Glutamatergic neuron (in vitro differentiated cells): ENCODE measurements at places on chromosomes 2 and 18.

- H3K27me3 ChIP-seq = no peaks in the 10 kb centered on the region
- H3K4me1 ChIP-seq = peaks cover 10% of the 10 kb centered on the region
- peak; percentile 66 for DNase-seq
- no peak overlapping the region for H3K27ac ChIP-seq
- H3K4me3 ChIP-seq = no peak overlapping the region
Observed at GRCh38 chr2:11829947-11830707, 83.7 kb downstream of the LPIN1 start.

- H3K27me3 ChIP-seq = no peaks in the 10 kb centered on the region
- DNase-seq = no peak
- H3K27ac ChIP-seq = no peak overlapping the region
- peaks cover 22% of the 10 kb centered on the region for H3K4me1 ChIP-seq
- no peaks in the 10 kb centered on the region for H3K36me3 ChIP-seq
Observed at GRCh38 chr2:181378491-181378890, 78.7 kb upstream of the ITGA4 start.

GRCh38 chr18:22552899-22553460 is 135.3 kb upstream of the CTAGE1 start:
- H3K4me3 ChIP-seq = no peak overlapping the region
- DNase-seq = no peak
- H3K27me3 ChIP-seq = peaks cover 4% of the 10 kb centered on the region
- H3K27ac ChIP-seq = no peak overlapping the region
- H3K36me3 ChIP-seq = no peaks in the 10 kb centered on the region

GRCh38 chr18:1627494-1627893 is 722.8 kb downstream of the ADCYAP1 start:
- H3K27ac ChIP-seq = no peak overlapping the region
- no peaks in the 10 kb centered on the region for H3K4me1 ChIP-seq
- no peak overlapping the region for H3K4me3 ChIP-seq
- no peak for DNase-seq

DNA sequence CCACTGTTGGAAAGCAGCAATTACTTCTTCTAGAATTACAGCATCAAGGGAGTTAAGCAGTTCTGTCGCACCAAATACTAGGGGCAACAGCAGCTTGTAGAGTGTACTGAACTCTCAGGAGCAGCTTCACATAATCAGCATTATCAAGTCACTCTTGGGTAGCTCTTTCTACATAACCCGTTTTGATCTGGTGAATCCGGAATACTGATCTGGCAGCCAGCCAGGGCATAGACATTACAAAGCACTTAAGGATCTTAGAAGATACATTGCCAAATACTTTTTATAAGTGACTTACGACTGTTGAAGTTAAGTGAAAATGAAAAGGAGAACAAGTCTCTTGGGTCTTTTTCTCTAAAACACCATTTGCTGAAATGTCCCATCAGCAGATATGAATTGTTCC is 73.2 kb upstream of the NETO1 start:
- H3K36me3 ChIP-seq = no peaks in the 10 kb centered on the region
- H3K4me3 ChIP-seq = no peak overlapping the region
- no peaks in the 10 kb centered on the region for H3K4me1 ChIP-seq
- H3K27ac ChIP-seq = no peak overlapping the region

GRCh38 chr2:112779598-112779997 is 4.7 kb downstream of the IL1A start:
- H3K27ac ChIP-seq = no peak overlapping the region
- no peak overlapping the region for H3K4me3 ChIP-seq
- no peaks in the 10 kb centered on the region for H3K4me1 ChIP-seq
- H3K36me3 ChIP-seq = no peaks in the 10 kb centered on the region
- peaks cover 2% of the 10 kb centered on the region for H3K27me3 ChIP-seq

GRCh38 chr2:71804281-71804751 is 343.3 kb downstream of the CYP26B1 start:
- H3K27ac ChIP-seq = no peak overlapping the region

GRCh38 chr2:209600341-209601171 is 171.1 kb upstream of the UNC80 start:
- H3K36me3 ChIP-seq = no peaks in the 10 kb centered on the region
- peak; percentile 67 for DNase-seq
- H3K4me1 ChIP-seq = peaks cover 29% of the 10 kb centered on the region
- H3K27ac ChIP-seq = peak overlapping the region; percentile 90
- no peaks in the 10 kb centered on the region for H3K27me3 ChIP-seq
- H3K4me3 ChIP-seq = peak overlapping the region; percentile 54

DNA sequence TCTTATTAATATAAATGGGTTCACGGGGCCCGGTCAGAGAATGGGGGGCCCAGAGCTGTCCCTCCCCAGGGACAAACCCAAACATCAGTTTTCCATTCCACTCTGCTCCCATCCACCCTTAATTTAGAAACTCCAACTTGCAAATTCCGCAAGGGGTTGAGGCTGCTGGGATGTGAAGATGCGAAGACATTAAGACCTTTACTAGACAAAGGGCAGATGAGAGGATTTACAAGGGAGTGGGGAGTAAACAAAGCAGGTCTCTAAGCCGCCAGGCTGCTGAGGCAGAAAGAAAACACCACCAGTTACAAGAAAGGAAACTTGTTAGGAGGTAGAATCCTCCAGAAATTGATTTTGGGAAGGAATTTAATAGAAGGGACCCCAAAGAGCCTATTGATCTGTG is 33.1 kb downstream of the MARCO start:
- peaks cover 6% of the 10 kb centered on the region for H3K27me3 ChIP-seq
- H3K27ac ChIP-seq = no peak overlapping the region
- no peaks in the 10 kb centered on the region for H3K4me1 ChIP-seq
- H3K36me3 ChIP-seq = peaks cover 4% of the 10 kb centered on the region
- no peak overlapping the region for H3K4me3 ChIP-seq
- DNase-seq = no peak

DNA sequence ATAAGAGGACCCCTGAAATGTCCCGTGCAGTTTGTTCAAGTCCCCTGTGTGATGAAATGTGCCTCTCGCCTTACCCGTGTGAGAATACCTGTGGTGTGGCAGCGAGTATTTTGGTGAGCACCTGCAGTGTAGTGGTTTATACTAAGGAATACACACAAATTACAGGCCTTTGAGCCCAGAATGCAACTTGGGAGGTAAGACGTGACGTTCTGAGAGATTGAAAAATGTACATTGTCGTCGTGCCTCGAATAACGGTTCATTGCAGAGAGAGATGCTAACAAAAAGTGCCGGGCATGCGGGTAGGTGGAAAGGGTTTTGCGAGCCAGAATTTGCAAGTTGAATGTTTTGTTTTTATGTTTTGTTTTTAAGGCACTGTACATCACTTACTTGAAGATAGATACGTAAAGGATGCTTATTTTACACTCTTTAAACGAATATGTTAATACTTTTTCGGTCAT is 867 bp downstream of the RBBP8 start:
- peak overlapping the region; percentile 69 for H3K27ac ChIP-seq
- H3K4me3 ChIP-seq = peak overlapping the region; percentile 98
- H3K4me1 ChIP-seq = peaks cover 6% of the 10 kb centered on the region
- H3K27me3 ChIP-seq = peaks cover 4% of the 10 kb centered on the region
- no peaks in the 10 kb centered on the region for H3K36me3 ChIP-seq

- H3K4me3 ChIP-seq = no peak overlapping the region
- no peaks in the 10 kb centered on the region for H3K36me3 ChIP-seq
- H3K4me1 ChIP-seq = no peaks in the 10 kb centered on the region
- no peaks in the 10 kb centered on the region for H3K27me3 ChIP-seq
- H3K27ac ChIP-seq = no peak overlapping the region
Observed at GRCh38 chr18:39701839-39702238, 2136.2 kb upstream of the CELF4 start.

DNA sequence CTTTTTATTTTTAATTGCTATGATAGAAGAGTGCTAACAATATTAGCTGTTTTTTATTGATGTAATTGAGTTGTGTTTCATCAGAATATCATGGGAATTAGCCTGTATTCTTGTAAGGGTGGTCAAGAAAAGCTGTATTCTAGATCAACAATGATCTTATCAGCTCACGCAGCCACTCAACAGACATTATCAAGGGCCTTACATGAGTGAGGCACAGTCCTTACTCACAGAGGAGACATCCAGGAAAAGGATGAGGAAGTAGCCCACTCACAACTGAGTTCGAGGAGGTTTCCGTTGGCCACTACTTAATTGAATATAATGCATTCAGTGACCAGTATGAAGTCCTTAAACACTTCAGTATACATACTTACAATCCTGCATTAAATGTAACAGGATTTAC is 152.5 kb downstream of the AFF3 start:
- H3K27ac ChIP-seq = no peak overlapping the region
- H3K4me1 ChIP-seq = peaks cover 19% of the 10 kb centered on the region
- H3K4me3 ChIP-seq = no peak overlapping the region
- no peak for DNase-seq
- no peaks in the 10 kb centered on the region for H3K27me3 ChIP-seq

GRCh38 chr18:21820033-21820810 is 79.6 kb downstream of the MIB1 start:
- no peak for DNase-seq
- H3K4me1 ChIP-seq = peaks cover 3% of the 10 kb centered on the region
- no peaks in the 10 kb centered on the region for H3K36me3 ChIP-seq
- no peak overlapping the region for H3K4me3 ChIP-seq
- H3K27me3 ChIP-seq = peaks cover 3% of the 10 kb centered on the region

GRCh38 chr18:8174771-8175170 is 434.5 kb upstream of the RAB12 start:
- H3K36me3 ChIP-seq = peaks cover 4% of the 10 kb centered on the region
- peak overlapping the region; percentile 57 for H3K27ac ChIP-seq
- H3K27me3 ChIP-seq = peaks cover 3% of the 10 kb centered on the region
- peaks cover 33% of the 10 kb centered on the region for H3K4me1 ChIP-seq
- peak; percentile 37 for DNase-seq
